Breast epithelium (tissue), 4 donors: ENCODE measurements at places on chromosomes 3 and 15. TPM values are rescaled to one million over a fixed set of nuclear protein-coding genes. Genes with fewer than 3 reads are reported as not detected.

CAMK2N2 gene
- total RNA-seq = not detected

CELSR3 gene
- 1.1 TPM for total RNA-seq

KIF7 gene
- 10.1 TPM for total RNA-seq

SLC9C1 gene
- total RNA-seq = not detected

MYL3 gene
- total RNA-seq = 8.5 TPM

DNA sequence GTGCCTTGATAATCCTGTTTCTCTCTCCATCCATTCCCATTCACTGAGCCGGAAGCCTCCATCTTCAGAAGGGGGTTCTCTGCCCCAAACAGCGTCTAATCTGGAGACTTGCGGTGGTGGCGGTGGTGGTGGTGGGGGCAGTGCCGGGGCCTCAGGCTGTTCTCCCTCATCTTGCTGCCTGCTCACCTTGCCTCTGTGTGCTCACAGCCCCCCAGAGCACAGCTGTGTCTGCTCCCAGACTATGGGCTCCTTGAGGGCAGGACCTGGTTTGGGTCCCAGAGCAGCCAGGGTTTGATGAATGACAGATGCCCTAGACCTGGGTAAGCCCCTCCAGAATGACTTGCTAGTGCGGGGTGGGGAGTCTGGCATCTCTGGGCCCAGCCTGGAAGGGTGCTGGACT, 430 bp upstream of the PSTPIP1 start:
- no peak for DNase-seq

DNA sequence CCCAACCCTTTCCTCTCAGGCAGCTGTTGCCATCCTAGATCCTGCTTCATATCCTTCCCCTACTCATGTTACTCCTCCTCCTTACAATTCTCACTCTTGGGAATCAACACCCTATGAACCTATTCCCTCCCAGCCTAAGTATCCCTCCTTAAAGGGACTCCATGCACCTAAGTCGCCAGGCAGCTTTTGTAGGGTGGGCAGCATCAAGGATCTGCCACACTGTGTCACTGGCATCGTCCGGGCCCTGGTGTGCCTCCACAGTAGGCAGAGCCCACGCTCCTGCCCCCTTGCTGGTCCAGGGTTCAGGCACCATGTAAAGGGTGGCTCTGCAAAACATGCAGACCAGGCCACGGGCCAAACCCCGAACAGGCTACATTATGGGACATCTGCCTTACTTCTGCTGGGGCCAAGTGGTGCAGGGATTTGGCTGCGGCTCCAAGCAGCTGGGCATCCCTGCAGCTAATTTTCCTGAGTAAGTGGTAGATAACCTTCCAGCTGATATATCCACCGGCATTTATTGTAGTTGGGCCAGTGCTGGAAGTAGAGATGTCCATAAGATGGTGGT, 53.4 kb downstream of the GSK3B start:
- no peak for DNase-seq

DNA sequence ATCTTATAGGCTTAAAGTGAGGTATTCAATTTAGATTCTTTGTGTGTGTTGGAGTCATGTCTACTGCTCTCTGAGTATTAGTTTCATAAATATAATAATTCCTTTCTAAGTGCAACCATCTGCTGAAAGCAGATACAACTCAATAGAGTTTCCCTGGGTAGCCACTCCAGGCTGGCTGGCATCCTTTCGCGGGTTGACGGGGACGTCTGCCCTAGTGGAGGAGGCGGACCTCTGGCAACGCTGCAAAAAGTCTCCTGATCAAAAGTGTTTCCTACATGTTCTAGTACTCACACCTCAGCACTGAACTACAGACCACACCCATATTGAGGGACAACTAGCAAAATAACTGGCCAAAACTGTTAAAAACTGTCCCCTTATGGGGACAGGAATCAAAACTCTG, 2.5 kb downstream of the MOBP start:
- DNase-seq = no peak

- no peak for DNase-seq
Measured at GRCh38 chr3:18704326-18704725, 279.2 kb upstream of the SATB1 start.

DNA sequence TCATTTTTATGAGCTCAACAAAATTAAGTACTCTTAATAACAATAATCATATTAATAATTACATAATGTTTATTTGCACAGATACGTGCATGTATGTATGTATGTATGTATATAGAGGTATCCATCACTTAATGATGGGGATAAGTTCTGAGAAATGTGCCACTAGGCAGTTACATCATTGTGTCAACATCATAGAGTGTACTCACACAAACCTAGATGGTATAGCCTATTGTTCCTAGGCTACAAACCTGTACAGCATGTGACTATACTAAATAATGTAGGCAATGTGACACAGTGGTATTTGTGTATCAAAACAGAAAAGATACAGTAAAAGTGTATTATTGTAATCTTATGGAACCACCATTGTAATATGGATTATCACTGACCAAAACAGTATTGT, 874.7 kb upstream of the GBE1 start:
- DNase-seq = no peak

DNA sequence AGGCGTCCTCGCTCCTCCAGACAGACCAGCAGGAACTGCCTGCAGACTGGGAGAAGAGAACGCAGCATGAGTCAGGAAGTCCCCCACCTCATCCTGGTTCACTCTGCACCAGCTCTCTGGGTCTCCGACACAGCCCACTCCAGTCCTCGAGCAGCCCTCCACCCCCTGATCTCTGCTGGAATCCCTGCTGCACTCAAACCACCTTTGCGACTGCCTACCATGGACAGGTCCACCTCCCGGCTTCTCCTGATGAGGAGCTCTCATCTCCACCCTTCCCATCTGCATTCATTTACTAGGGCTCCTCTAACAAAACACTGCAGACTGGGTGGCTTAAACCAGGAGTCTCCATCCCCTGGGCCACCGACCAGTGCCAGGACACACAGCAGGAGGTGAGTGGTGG, 202.3 kb upstream of the IGF1R start:
- DNase-seq = no peak

DNA sequence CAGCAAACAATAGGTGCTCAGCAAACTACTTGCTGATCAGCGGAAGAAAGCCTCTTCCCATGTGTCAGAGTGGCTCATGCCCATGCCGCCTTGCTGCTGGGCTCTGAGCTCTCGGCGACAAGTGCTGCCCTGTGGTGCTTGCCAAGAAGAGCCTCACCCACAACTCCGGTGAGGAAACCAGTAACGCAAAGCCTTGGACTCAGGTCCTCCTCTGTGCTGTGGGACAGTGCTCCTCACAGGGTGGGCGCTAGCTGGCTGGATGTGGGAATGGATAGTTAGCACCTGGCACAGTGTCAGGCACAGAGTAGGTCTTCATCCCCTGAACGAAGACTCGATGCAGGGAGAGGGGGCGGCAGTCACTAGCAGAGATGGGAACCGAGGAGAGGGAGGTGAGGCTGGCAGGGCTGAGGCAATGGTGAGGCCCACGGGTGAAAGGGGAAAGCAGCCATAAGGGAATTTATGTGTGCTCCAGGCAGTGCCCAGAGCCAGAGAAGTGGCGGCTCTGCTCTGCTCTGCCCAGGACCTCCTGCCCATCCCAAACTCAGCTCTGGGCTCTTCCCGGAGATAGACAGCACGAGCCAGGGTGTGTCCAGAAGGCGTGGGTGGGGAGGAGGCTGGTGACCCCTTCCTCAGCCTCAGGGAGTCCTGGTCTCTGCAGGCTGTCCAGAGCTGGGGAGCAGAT, 55.7 kb downstream of the IQSEC1 start:
- no peak for DNase-seq

DNA sequence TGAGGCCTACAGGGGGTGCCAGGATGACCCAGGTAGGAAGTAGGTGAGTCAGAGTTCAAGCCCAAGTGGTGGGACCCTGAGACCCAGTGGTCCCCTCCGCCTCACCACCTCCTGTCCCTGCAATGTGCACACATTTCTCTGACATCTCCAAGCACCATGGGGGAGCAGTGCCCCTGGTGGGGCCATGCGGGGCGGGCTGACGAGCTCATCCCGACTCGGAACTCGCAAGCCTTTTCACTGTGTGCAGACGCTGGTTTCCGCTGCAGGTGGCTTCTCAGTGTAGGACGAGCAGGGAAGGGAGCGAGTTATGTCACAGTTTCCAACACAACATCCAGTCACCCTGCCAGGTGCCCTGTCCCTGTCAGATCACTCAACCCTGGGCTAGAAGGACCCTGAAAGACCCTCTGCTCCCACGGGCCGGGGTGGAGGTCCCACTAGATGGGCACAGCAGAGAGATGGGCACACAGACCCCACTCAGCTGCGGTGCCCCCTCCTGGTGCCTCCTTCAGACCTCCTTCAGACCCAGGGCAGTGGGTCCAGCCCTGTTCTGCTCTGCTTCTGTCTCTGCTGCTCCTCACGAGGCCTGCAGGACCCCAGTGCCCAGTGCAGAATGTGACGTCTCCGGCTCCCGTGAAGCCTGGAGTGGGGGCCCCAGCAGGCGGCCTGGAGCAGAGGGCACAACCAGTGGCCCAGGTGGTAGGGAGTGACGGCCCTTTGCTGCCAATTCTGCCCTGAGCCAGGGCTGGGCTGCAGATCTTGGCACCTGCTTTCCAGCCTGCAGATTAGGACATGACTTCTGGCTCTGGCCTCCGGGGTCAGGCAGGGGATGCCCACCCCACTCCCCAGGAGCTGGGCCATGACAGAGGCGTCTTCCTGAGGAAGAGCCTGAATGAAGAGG, 102.0 kb upstream of the RPL32 start:
- DNase-seq = no peak

GRCh38 chr15:43886558-43886957, 59.8 kb downstream of the WDR76 start:
- no peak for DNase-seq

DNA sequence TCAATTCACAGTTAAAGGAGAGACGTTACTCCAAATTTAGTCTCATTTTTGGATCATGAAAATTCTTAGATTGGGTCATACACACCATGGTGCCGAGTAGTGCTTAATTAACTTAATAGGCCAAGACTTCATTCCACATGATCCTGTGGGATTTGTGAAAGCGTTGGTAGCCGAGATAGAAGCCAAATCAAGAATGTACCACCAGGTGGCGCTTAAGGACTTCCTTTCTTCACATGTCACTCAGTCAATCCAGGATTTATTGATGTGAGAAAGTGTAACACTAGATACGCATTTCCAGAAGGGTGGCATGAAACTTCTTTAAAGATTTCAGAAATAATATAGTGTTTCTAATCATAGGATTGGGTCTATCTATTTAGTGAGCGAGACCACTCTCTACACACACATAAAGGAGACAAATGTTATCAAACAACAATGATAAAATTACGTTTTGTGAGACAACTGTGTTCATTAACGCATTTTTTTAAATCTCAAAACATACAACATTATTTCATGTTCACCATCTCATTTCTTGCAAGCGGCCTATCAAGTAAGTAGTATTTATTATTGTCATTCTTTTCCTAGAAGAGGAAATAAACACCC, 436.1 kb downstream of the CHL1 start:
- DNase-seq = no peak

GRCh38 chr3:129122412-129123011, 908 bp upstream of the RAB43 start:
- peak; percentile 19 for DNase-seq

- DNase-seq = no peak
Measured at GRCh38 chr3:108331792-108332191, 35.4 kb downstream of the HHLA2 start.

- DNase-seq = no peak
Measured at GRCh38 chr15:61036136-61036535, 193.0 kb downstream of the RORA start.

DNA sequence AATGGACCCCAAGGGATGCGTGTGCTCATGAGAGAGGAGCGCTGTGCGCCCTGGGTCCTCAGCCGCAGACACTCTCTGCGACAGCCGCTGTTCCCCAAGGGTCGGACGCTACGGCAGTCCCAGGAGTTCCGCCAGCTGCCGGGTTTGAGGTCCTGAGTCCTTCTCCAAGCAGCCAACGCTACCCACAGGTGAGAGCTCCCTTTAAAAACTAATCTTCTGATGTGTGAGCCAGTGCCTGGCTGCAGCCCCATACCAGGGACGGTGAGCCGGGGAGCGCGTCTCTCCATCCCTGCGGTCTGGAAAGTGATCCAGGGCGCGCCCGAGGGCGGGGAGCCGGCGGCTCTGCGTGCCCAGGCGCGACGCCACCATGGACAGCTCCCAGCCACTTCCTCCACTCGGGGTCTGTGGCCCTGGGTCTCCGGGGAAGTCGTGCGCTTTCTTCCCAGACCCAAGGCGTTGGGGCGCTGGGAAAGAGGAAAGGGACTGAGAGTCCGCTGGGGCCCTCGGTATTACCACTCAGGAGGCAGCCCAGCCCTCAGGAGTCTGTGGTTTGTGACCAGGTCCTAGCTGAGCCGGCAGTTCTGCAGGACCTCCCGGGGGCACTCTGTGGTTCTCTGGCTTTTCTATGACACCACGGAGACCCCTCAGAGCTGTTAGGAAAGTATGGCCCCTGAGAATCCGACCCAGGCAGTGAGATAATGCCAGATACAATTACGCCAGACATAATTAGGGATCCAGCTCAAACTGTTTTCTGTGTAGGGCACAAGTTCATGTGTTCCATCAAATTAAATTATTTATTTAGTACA, 1.4 kb downstream of the CEMIP start:
- DNase-seq = no peak

- DNase-seq = no peak
Measured at GRCh38 chr3:59764171-59764570, 714.3 kb upstream of the CFAP20DC start.

- DNase-seq = no peak
Measured at GRCh38 chr3:56795829-56796185, 5.9 kb downstream of the ARHGEF3 start.

GRCh38 chr3:12662593-12663400, 1.1 kb downstream of the RAF1 start:
- DNase-seq = no peak

GRCh38 chr3:121482660-121483059, 63.1 kb downstream of the POLQ start:
- no peak for DNase-seq
